ENCODE measurements at places on chromosomes 16 and 17.

GRCh38 chr17:38508954-38509771, 80.9 kb downstream of the ARHGAP23 start:
- peak; percentile 57 for DNase-seq

DNA sequence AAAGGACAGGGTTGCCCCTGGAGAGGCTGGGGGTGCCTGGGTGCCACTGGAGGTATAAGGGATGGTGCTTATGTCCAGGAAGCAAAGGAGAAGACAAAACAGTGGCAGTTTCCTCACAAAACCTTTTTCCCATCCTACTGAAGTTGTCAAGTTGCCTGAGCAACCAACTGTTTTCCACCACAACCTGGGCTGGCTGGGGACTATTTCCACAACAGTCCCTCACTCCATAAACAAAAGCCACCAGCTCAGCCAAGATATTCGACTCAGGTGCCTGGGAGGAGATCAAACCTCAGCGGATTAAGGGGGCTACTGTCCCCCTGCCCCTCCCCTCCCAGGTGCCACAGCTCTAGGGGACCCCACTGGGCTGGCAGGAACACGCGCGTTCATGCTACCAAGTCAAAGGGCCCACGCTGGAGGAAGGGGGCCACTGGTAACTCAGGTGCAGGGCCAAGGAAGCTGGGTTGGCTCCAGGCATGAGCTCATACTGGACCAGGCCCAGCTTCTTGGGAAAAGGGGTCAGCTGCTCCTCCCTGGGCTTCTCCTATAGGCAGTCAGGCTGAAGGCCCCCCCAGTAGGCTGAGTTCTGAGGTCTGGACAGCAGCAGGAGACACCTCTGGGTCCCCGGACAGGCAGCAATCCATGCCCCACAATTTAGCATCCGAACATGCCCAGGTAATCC, 45.7 kb upstream of the MRPS23 start:
- DNase-seq, result no peak

DNA sequence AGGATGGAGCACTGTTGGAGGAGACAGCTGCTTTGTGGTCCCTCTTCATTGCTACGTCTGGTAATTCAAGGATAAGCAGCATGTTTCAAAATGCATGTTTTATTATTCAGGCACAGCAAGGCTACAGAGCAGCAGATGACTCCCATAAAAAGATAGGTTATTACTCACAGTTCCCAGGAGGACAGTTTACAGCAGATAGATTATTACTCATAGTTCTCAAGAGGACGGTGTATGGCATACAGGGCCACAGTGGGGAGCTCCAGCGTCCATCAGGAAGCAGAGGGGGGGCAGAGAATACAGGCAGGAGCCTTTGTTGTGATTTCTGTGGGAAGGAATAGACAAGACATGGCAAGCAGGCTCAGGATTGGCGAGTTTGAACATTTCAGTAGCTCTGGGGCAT, 72.9 kb downstream of the DNAH9 start:
- DNase-seq, result no peak

- DNase-seq, result no peak
These were observed at the start of gene PIPOX for GRCh38 chr17:29042679-29043538. Gene PIPOX (plus strand): TSS chr17:29043141. CDS start chr17:29043226, 85 bp downstream.

DNA sequence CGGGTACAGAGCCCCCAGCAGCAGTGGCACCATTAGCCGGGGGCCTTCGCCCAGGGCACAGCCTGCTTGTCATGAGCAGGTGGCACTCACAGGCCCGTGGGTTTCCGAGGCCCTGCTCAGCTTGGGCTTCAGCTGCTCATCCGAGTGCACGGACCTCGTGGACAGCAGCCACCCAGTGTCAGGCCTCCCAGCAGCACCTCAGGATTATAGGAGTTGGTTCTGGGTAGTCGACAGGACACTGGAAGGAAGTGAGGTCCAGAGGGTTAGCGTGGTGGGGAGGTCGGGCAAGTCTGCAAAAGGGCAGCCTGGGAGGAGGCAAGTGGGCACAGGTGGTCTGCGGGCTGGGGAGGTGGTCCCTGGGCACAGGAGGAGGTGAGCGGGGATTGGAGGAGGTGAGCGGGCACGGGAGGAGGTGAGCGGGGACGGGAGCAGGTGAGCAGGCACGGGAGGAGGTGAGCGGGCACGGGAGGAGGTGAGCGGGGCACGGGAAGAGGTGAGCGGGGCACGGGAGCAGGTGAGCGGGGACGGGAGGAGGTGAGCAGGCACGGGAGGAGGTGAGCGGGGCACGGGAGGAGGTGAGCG, 5.1 kb upstream of the CPNE7 start:
- DNase-seq, result no peak

- DNase-seq, result no peak
These were observed 2.2 kb downstream of the CDH16 start for GRCh38 chr16:66916518-66916917.

DNA sequence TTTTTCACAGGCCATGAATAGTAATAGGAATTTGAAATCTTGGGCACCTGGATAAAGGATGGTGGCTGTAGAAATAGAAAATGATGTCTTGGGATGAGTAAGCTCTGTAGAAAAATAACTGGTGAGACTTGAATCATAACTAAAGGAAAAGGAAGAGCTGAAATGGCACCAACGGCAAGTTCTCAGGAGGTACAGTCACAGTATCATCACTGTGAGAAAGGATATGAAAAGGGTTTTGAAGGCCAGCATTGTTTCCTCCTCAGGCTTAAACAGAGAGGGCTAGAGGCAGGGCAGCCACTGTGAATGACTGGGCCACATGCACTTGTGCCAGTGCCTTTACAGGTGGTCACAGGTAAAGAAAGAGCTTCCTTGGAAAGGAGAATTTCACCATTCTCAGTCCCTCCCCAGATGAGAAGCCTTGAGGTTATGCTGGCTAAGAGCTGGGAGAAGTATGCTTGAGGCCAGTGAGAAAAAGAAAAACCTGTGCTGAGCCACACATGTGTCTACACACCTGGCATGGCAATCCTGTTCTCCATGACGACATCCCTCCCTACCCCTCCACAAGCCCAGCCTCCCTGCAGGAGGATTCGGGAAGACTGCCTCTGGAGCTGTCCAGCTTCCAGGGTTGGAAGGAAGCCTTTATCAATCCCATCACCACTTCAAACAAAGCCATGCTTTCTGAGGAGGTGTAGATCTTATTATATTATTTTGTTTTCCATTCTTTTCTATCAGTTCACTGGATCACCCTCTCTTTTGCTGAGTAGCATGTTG, 3.8 kb upstream of the ANKFN1 start:
- no peak for DNase-seq

DNA sequence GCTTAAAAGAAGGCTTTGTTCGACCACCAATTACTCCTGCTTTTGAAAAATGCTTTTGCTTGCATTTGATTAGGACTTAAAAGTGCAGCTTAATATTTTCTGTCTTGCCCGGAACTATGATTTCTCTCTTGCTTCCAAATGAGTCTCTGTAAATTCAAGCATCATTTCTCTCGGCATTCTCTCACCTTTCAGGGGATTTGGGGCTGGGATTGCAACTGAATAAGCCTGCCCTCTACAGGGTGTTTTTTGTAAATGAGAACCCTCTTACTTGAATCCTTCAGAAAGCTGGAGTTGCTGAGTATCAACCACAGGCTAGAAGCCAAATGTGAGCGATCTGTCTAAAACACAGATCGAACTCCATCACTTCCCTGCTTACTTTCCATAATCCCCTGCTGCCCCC, 234.6 kb downstream of the TMEM114 start:
- DNase-seq, result no peak

GRCh38 chr17:62189377-62189776, 124.3 kb upstream of the MED13 start:
- DNase-seq, result no peak

DNA sequence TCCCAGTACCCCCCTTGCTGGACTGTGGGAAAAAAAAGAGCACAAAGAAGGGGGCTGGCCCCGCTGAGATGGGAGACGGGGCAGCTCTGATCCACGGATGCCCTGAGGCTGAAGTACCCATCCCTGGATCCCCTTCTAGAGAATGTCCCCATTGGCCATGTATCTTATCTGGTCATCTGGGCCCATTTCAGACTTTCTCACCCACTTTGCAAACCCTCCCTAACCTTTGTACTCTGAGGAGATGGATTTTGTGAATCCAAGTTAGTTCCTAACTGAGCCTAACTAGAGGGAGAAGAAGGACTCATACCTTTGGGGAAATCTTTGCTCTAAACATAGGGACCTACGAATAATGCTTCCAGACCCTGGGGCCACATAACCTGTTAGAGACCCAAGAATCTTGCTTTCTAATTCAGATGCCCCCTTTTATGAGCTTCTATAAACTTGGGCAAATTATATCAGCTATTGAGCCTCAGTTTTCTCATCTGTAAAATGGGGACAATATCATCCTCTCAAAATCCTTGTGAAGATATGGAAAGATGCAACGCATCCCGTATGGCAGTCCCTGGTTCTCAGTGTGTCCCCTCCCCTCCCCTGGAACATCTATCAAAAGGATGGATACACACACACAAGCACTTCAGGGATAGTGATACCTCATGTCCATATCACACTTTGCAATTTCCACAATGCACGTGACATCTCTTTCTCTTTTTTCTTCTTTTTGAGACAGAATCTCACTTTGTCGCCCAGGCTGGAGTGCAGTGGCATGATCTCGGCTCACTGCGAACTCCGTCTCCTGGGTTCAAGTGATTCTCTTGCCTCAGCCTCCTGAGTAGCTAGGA, 16.8 kb upstream of the FZD2 start:
- DNase-seq, result no peak

- DNase-seq, result peak; percentile 68
These were observed 5.9 kb downstream of the DPEP2 start for GRCh38 chr16:67993207-67994039.

DNA sequence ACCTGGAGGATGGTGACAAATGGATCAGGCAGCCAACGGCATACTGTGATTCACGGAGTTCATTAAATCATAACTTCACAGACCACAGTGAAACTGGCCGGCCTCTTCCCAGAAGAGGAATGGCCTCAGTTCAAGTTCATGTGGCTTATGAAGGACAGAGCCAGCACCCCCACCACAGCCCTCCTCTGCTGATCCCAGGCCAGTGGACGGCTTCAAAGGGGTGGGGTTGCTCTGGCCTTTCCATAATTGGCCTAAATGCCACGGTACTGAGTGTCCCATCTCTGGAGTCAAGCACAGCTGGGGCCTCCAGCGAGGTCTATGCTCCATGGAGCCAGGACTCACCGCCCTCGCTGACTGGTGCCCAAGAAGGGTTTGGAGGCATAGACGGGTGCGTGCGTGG, 21.4 kb downstream of the GALNS start:
- no peak for DNase-seq

GRCh38 chr16:20803561-20804214, 2.6 kb downstream of the ERI2 start:
- DNase-seq, result no peak

- DNase-seq, result no peak
These were observed 46.1 kb upstream of the BPTF start for GRCh38 chr17:67779098-67779672.

- DNase-seq, result no peak
These were observed 2.0 kb downstream of the SIAH1 start for GRCh38 chr16:48383009-48383876.

GRCh38 chr17:33944826-33945225, 310.3 kb upstream of the CCL2 start:
- no peak for DNase-seq

GRCh38 chr17:72984145-72984925, 108.2 kb downstream of the SLC39A11 start:
- no peak for DNase-seq

DNA sequence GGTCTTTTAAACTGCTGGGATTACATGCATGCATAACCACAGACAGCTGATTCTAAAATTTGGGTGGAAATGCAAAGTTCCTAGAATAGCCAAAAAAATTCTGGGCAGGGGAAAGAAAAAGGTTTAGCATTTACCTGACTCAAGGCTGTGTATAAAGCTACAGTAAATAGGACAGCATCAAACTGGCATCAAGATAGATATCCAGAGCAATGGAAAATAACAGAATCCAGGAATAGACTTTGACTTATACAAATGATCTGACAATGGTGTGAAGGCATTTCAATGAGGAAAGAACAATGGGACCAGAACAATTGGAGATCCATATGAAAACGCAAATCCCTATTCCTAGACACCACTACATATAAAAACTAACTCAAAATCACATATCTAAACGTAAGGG, 12.9 kb downstream of the ANKFY1 start:
- no peak for DNase-seq

Data from activated CD4-positive, alpha-beta T cell treated with anti-CD3 and anti-CD28 coated beads, Interleukin-2, amount 50 U/mL, for 4 hours (primary cell).